ENCODE measurements at places on chromosomes 3 and 15.

GRCh38 chr3:94293793-94294195 lies 230.9 kb downstream of the NSUN3 start:
- no peak for DNase-seq

DNA sequence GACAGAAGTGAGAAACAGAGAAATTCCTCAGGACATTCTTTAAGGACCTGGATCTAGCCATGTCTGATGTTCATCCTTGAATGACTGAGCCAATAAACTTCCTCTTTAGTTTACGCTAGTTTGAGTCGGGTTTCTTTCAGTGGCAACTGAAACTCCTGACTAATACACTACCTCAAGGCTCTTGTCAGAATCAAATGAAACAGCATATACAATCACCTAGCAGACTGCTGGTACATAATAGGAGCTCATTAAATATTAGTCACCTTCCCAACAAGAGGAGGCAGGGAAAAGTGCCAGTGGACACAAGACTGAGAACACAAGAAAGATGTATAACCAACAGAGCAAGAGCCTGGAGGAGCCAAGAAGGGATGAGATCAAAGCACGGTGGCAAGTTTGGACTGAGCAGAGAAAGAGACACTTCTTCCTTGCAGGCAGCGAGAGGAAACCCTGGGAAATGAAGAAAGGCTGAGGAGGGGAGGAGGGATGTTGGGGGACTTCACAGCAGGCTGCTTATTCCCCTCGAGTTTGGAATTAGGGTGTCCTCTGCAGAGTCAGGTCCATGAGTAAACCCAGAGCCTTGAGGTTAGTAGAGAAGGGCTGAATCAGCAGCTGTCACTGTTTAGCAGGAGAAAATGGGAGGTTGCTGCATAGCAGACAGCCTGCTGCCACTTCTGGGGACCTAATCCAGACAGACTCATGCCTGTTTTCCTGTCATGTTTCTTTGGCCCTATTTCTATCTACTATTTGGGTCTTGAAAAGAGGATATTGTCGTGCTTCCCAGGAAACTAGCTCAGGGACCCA lies 73.3 kb downstream of the MRPL46 start:
- DNase-seq: no peak

- no peak for DNase-seq
Observed at GRCh38 chr15:78850352-78850751, 22.3 kb upstream of the MORF4L1 start.

DNA sequence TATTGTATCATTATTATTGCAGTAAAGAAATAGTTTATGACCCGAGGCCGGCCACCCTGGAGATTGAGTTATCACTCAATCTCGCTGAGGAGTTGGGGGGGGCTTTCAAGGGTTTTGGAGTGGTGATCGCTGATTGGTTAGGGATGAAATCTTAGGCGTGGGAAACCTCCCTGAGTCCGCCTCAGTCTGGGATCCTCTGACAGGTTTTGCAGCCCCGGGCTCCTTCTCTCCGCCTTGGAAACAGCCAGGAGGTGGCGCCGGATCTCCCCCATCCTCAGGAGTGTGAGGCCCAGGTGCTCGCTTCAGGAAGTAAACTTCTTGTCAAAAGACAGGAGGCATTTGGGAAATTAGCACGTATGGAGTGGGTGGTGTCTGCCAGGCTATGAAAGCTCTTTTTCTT lies 41.1 kb upstream of the SEC61A1 start:
- DNase-seq: no peak

- DNase-seq: no peak
Observed at GRCh38 chr15:44317423-44318058, 29.0 kb downstream of the GOLM2 start.

GRCh38 chr15:67972377-67972776 lies 81.7 kb upstream of the PIAS1 start:
- DNase-seq: no peak

Data from T-helper 9 cell (primary cell).